ENCODE measurements at places on chromosomes 3 and 15.

DNA sequence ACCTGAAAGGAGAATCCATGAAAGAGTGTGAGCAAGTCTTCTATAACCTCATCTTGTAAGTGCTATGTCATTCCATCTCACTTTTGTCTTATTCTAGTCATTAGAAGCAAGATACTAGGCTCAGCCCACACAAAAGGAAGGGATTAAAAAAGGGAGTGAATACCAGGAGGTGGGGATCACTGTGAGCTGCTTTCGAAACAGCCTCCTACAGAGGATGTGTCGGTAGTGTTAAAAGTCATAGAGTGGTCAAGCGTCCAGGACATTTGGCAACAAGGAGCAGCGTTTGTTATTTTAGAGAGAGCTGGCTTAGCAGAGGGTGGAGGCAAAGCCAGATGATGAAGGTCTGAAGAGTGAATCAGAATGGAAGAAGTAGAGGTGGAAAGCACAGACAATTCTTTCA lies 11.7 kb upstream of the ZNF148 start:
- no peak for DNase-seq

GRCh38 chr15:65873256-65873655 lies 4.0 kb downstream of the RAB11A start:
- no peak for DNase-seq

GRCh38 chr3:107973152-107973551 lies 117.7 kb downstream of the CD47 start:
- no peak for DNase-seq

- no peak for DNase-seq
Measured at GRCh38 chr3:81953111-81953510, 191.7 kb upstream of the GBE1 start.

GRCh38 chr3:167820102-167820865 lies 84.8 kb downstream of the SERPINI1 start:
- DNase-seq, result no peak

DNA sequence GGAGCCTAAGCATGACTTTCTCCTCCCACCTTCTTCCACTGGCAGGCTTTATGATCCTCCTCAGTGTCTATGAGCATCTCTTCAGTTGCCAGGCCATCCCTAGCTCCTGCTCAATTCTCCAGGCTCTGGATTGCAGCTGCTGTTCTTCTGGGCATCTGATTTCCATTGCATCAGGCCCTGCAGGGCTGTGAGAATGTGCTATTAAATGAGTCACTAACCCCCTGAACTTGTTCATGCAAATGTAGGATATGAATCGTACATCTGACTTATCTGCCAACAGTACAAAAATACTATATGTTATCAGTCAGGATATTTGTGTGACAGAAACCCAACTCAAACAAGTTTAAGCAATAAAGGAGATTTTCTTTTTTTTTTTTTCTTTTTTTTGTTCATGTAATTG lies 11.9 kb downstream of the GPR176 start:
- DNase-seq, result no peak

DNA sequence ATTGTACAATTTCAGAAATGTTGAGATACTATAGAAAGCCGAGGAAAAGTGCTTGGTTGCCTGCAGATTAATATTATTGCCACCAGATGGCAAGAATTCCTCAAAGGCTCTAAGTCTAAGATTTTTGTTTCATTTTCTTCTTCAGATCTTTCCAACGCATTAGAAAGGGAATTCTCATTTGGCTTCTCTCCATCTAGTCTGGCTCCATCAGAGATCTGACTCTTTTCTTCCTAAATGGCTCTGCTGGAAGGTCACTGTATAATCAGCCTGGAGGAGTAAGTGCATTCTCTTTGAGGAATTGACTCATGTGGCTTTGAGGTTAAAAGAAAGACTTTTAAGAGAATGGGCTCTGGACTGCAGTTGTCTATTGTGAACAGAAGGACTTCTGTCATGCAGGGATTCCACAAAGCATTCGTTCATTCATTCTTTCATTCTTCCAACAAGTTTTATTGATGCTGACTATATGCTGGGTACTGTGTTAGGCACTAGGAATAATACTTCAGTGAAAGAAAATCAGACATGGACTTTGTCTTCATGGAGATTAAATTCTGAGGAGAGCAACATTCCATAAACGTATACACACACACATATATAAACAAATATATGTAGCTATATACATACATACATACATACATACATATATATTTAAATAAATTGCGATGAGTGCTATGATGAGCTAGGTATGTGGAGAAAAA lies 55.3 kb downstream of the SLC28A2 start:
- DNase-seq, result no peak

GRCh38 chr15:37595426-37595970 lies 338.9 kb upstream of the TMCO5A start:
- DNase-seq, result no peak

DNA sequence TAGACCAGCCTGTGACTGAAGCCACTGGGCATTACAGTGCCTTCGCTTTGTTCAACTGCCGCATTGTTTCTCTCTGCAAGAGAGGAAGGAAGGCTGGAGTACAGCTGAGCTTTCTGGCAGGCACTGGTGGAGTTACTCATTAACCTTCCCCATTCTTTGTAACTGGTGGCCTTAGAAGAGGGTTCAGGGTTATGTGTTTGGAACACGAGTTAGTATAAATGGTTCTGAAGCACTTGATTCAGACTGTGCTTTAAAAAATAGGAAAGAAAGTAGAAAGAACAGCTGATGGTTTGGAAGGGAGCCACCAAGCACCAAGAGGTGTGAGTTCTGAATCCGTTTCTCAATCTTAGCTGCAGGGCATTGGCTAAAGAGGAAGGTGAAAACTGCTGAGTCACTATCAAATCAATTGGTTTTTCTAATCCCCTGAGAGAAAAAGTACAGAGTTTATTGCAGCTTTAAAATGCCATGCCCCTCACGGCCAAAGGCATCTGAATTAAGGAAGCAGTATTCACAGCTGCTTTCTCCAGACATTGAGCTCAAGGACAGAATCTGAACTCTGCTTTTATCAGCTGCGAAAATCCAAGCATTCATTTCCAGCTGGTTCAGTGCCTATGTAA lies 3.6 kb downstream of the HGD start:
- no peak for DNase-seq
